ENCODE measurements at places on chromosomes 3 and 15. TPM values are rescaled to one million over a fixed set of nuclear protein-coding genes. Genes with fewer than 3 reads are reported as not detected.

DNA sequence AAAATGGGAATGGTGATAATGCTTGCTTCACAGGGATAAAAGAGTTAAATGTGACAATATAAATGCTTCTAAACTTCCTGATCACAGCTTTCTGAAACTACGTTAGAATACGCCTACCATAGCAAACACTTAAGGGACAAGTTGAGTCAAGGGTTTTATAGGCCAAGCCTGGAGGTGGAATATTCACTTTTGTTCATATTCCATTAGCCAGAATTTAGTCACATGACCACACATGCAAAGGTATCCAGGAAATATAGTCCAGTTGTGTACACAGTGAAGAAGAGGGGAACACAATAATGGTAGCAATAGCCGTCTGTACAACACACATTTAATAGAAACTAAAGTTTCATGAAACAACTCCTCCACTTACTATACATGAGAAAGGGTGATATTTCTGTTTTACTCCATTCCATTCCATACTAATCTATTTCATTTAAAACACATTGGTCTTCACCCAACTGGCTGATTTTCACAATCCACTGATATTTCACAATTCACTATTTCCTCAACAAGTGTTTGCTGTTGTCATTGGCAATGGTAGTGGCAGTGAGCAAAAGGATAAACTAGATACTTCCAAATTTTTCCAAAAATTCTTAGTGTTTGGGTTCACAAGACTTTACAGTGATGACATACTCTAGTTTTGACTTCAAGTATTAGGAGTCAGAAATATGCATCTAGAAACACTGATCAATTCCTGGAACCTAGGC lies 270.9 kb downstream of the ERC2 start:
- no peak for DNase-seq

The CPNE9 gene
- not detected for total RNA-seq

The DAZL gene
- total RNA-seq: not detected

The TEX55 gene
- not detected for total RNA-seq

DNA sequence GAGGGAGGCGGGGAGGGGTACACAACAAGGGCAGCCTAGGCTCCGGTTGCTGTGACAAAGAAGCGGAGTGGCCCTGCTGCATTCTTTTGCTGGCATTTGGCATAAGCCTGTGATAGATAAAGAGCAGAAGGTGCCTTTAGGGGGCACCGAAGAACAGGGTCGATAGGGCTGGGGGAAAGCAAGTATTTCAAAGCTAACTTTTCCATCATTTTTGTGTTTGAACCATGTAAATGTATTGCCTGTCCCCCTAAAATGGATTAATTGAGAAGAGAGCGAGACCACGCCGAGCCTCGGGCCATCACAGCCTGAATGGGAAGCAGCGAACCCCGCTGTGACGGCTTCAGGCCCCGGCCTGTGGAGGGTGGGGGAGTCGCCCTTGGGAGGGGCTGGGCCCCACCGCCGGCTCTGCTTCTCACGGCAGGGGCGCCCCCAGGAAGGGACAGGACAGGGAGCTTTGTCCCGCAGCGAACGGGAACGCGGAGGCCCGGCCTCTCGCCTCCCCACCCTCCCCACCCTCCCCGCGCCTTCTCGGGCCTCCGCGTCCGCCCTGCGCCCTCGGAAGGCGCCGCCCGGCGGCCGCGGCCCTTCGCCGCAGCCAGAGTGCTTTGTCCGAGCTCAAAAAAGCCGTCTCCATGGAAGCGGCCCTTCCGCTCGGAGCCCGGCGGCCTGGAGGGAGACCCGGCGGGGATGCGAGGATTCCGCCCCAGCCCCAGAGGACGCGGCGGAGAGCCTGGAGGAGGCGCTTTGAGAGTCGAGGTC lies 32.4 kb upstream of the ALDH1L1 start:
- no peak for DNase-seq

DNA sequence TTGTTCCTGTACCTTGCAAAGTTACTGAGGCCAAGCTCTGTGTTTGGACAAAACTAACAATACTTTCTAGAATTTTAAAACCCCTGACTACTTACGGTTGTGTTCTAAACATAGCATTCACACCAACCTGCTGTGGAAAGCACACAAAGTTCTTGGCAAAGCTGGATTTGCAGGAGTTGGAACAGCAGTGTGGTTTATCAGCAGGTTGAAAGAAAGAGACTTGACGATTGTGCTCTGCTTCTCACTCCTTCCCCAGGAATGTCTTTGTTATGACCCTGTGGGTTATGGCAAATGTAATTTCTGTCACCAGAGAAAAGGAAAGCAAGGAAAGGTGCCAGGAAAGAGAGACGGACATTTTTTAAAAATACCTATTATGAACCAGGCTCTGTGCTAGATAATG lies 165.5 kb upstream of the TGFBR2 start:
- DNase-seq: no peak

DNA sequence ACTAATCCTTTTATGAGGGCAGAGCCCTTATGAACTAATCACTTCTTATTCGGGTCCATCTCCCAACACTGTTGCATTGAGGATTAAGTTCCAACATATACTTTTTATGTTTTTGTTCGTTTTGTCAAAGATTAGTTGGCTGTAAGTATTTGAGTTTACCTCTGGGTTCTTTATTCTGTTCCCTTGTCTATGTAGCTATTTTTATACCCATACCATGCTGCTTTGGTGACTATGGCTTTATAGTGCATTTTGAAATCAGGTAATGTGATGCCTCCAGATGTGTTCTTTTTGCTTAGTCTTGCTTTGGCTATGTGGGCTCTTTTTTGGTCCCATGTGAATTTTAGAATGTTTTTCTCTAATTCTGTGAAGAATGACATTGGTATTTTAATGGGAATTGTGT lies 166.4 kb upstream of the KCNMB2 start:
- no peak for DNase-seq

DNA sequence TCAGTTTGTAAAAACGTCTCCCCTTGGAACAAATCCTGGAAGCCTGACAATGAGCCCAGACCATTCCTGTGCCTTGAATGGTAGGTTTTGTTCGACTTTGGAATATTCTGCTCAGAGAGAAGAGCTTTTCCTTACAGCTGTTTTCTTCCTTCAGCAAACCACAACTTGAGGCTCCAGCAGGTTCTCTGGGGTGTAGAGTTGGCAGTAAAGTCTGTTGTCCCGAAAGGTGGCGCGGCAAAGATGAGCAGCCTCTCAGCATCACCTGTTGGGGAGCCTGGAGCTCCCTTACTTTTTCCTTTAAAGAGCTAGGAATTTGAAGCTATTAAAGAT lies 65.4 kb downstream of the BOC start:
- no peak for DNase-seq

GRCh38 chr3:23762214-23762613 lies 43.5 kb upstream of the UBE2E1 start:
- DNase-seq: no peak

- DNase-seq: no peak
These were observed 1.7 kb downstream of the CCR1 start for GRCh38 chr3:46206282-46207015.

DNA sequence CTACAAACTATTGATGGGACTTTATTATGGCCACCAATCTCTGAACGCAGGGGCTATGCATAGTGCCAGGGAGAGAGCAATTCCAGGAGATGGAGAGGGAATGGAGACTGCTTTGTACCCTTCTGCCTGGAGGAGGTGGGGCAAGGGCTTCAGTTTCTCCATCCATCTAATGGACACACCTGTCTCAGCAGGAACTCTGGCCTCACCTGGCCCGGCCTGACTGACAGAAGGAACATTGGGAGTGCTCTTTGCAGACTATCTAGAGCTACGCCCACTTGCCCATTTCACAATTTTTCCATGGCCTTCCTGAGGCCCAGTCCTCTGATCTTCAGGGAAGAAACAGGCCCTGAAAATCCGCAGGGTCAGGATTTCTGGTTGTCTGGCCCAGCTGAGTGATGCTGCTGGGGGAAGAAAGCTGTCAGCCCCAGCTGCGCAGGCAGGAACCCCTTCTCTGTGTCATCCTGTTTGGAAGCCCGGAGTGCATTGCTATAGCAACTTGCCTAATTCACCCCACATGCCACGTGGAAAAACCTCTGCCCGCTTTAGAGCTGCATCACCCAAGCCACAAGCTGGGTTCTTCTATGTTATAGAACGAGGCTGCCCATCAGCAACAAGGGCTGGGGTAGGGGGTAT lies 6.4 kb downstream of the ITGA11 start:
- DNase-seq: peak; percentile 51

- DNase-seq: no peak
These were observed 348.3 kb downstream of the CGGBP1 start for GRCh38 chr3:87710511-87710910.

DNA sequence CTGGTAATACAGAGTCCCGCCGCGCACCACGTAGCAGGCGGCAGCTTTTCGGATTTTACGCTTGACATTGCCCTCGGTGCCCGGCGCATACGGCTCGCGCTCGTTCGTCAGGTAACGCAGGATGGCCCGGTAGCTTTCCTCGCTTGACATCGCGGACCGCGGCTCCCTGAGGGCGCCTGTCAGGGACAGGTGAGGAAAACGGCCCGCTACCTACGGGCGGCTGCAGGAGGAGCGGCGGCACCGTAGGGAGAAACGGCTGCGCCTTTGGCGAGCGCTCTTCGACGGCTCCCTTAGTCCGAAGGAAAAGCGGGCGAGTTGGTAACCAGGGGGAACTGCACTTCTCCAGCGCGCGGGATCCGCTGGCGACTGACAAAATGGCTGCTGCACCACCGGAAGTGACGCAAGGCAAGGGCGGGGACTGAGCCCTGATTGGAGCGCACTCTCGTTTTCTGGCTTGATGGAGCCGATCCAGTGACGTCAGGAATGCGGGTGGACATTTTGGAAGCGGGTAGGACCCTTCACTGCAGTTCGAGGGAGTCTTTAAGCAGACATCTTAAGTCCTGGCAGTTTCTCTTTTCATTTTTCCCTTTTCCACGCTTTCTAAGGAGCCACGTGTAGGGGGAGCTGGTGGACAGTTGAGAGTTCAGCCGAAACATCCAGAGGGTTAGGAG lies at the start of gene ZBTB11:
Gene ZBTB11 (minus strand): TSS at position 368 of the 671 bp plus-strand sequence. CDS start 218 bp downstream, at position 150.
- DNase-seq: peak; percentile 100

DNA sequence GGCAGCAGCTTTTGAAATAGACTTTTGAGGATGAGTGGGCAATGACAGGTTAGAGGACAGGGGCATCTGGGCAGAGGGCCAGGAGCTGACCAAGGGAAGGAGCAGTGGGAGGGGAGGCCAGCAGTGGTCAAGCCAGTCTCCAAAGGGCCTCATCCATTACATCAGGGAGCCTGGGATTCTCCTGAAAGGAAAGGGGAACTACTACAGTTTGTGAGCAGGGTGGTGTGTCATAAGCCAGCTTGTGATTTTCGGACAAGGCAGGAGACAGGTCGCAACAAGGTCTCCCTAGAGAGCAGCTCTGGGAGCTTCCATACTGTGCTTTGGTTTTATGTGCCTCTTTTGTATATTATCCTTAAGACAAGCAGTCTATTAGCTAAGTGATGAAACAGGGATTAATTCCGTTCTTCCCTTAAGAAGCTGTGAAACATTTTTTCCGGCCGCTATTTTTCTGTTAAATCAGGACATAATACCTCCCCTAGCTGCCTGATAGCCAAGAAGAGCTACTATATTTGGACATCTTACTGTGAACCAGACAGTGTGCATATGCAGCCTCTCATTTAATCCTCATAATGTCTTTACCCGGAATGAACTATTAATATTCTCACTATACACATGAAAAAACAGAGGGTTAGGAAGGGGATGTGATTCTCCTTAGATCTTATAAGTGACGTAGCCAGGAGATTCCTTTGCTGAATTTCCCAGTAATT lies 46.4 kb downstream of the C2CD4B start:
- no peak for DNase-seq

DNA sequence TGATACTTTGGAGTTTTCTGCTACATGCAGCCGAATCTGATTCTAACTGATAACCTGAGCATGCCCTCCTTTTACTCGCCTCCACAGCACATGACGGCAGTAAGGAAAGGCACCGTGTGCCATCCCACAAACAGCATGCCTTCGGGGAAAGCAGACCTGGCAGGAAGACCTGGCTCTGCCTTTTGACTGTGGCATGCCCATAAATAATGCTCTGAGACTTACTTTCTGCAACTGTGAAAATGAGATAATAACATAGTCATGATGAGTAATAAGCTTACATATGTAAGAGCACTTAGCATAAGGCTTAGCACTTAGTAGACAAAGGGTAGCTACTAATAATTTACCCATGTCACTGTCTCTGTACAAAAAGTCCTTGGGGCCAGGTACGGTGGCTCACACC lies 32.9 kb downstream of the MTHFS start:
- DNase-seq: no peak

- no peak for DNase-seq
These were observed 78.4 kb downstream of the AKAP13 start for GRCh38 chr15:85458764-85459163.

The SUSD5 gene
- total RNA-seq: 0.26 TPM

Data from mesenteric fat pad (tissue), 1 donor.